ENCODE measurements at places on chromosomes 5 and 9.

DNA sequence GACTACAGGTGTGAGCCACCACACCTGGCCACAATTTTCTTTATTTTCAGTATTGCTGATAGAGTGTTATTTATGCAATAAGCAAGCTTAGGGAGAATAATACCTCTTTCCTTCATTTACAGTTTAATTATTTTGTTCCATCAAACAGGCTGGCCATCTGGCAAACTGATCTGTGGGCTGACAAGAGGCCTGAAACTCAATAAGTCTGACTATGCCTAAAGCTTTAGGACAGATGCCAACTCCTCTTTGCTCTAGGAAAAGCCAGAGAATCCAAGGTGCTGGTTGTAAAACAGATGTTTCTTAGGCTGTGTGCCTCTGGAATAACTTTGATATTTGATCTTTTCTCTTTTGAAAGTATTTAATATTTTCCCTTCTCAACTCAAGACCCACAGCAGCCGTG lies 98.4 kb downstream of the TARS1 start:
- no peak for DNase-seq

DNA sequence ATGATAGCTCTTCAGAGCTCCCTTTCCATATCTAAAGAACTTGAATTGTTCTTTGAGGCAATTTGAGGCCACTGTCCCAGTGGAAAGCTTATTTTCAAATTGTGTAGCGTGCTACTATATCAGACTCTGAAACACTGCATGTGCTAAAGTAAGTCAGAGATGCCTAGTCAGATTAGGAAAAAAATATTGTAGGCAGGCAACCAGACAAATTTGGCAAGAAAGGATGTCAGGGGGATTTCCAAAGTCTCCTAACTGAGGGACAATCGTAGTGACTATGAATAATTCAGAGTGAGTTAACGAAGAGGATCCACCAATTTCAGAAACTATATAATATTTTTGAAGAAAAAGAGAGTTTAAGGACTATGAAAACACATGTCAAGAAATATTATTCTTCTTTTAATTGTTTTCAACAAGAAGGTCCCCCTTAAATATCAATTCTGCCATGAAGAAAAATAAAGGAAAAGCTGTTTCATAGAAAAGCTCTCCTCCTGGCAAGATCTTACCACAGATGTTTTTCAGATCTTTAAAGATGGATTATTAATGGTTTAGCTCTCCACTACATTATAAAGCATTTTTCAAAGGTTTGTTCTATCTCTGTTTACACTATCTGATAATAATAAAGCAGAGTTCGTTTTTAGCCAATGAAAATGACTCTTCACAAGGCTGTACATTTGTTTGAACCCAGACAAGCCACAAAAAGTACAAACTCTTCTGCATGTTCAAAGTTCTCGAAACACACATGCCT lies 273.5 kb upstream of the PTGER4 start:
- DNase-seq: no peak

- no peak for DNase-seq
Observed at GRCh38 chr9:2787065-2787464, 56.8 kb downstream of the PUM3 start.

DNA sequence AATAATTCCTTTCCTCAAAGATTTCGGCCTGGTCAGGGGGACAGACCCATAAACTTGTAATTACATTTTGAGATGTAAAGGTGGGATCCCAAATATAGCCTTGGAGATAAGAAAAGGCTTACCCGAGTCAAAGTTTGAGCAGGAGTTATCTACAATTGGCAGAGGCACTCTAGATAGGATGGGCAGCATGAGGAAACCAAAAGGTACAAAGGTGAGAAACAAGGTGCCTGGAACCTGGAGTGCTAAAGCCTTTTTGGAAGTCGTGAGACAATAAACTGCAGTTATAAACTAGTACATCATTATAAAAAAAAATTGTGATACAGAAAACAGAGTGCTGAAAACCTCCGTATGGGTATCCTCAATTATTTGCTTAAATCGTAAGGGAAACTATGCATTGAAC lies 212.4 kb downstream of the EFNA5 start:
- no peak for DNase-seq

- no peak for DNase-seq
Observed at GRCh38 chr5:91357012-91357634, 26.0 kb downstream of the ARRDC3 start.

GRCh38 chr9:93058355-93059010 lies at the start of gene SUSD3:
SUSD3 (plus strand) TSS chr9:93058701; CDS start chr9:93058743, 42 bp downstream.
- peak; percentile 12 for DNase-seq

DNA sequence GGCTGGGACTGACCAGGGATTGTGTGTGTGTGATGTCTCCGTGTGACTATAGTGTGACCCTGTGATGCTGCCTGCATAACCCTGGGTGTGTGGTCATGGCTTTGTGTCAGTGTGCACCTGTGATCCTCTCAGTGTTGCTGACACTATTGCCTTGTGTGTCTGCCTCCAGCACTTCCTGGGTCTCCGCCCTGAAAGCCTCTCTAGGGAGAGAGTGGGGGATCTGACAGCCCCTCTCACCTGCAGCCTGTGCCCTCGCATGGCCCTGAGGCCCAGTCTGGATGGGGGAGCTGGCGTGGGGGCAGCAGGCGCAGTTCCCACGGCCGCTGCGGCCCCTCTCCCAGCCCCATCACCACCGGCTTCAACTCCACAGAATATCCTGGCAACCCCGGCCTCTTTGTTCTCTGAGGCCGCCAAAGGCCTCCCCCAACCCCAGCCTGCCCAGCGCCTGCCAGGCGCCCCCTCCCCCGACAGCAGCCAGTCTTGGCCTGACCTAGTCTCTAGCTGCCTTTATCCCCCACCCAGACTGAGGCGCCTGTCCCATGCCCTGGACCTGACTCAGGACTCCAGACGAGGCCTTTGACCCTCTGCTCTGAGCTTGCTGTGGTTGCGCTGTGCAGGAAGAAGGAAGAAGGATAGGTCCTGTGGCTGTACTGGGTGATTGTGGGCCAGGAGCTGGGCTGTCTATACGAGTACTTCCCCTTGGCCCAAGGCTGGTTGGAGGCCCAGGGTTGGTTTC lies 38.7 kb downstream of the CXXC5 start:
- no peak for DNase-seq

- no peak for DNase-seq
Observed at GRCh38 chr9:19662213-19662612, 126.6 kb downstream of the SLC24A2 start.

DNA sequence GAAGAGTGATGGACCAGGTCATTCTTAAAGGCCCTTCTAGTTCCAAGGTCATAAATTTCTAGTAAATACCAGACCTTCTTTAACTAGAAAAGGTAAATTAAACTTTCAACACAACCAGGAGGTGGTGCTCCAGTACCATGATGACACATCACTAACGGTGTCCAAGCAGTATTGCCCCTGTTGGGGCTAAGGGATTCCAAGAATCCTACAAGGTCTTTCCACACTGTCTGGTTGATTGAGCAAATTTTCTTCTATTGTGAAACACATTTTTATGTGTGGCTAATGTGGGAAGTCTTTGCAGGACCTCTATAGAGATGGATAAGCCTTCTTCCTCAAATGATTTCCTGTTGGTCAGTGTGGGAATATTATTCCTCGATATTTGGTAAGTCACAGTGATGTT lies 459.6 kb upstream of the PAPPA start:
- no peak for DNase-seq

- DNase-seq: no peak
Observed at GRCh38 chr9:17832812-17833211, 253.9 kb downstream of the SH3GL2 start.

GRCh38 chr5:39700523-39700922 lies 275.7 kb upstream of the DAB2 start:
- DNase-seq: no peak

- no peak for DNase-seq
Observed at GRCh38 chr5:7426284-7426683, 30.3 kb downstream of the ADCY2 start.

DNA sequence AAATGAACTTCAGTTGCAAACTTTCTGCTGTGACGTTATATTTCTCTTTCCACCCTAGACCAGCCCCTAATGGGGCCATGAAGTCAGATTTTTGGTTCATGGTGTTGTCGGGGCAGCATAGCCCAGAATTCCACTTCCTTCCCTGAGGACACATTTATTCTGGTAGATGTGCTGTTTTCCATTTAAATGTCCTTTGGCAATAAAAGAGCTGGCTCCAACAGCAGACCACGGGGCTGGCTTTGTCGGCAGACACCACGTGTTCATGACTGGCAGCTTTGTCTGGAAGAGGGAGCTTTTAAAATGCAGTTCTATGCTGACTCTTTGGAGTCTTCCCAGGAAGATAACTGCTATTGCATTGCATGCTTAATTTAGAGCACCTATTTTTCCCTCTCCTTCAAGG lies 17.6 kb upstream of the LCP2 start:
- DNase-seq: peak; percentile 22

DNA sequence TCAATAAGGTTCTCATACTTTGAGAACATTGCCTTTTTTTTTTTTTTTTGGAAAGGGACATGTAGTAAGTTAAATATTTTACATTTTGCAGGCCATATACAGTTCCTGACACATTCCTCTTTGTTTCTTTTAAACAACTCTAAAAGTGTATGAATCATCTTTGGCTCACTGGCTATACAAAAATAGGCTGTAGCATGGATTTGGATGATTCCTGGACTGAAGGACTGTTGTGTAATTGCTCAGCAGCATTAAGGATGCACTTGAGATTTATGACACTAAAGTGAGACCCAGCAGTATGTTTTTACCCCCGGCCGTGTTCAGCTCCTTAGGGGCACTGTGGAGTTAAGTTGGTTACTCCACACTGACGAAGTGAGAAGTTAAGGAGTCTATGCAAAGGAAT lies 41.3 kb downstream of the VPS13A start:
- peak; percentile 3 for DNase-seq

DNA sequence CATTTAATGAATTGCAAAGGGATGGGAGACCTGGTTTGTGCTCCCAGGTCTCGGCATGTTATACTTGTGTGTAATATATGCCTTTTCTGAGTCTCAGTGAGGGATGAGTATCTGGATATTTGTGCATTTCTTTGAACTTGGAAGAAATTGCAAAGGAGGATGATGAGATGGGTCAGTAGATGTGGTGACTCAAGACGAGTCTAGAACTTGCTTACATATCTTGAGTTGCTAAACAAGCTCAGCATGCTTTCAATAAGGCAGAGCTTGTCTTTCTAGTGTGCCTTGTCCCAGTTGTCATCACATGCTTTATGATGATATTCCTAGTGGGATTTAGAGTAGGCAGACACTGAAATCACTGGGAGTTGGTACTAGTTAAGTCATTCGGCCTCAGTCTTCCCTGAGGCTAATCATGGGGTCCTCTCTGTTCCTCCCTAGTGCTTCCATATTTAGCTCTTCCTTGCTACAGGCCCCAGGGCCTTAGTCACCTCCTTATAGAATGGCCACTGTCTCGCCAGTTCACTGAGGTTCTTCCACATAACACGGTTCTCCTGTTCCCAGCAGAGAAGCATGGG lies 222.3 kb downstream of the ARRDC3 start:
- no peak for DNase-seq

DNA sequence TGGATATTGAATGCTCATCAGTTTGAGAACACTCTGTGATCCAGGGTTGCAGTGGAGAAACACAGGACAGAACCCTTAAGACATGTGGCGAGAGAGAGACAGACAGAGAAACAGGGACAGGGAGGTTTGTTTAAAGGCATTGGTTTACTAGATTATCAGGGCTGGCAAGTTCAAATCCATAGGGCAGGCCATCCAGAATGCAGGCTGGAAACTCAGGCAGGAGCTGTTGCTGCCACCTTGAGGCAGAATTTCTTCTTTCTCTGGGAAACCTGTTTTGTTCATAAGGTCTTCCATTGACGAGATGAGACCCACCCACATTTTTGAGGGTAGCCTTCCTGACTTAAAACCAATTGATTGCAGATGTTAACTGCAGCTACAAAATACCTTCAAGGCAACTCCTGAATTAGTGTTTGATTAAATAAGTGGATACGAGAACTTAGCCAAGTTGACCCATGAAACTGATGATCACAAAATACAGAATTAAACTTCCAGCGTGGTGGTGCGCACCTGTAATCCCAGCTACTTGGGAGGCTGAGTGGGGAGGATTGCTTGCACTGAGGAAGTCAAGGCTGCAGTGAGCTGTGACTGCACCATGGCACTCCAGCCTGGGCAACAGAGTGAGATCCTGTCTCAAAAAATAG lies 55.9 kb downstream of the NSUN2 start:
- DNase-seq: peak; percentile 79

GRCh38 chr9:121885345-121885901 lies 207.7 kb downstream of the TTLL11 start:
- no peak for DNase-seq

DNA sequence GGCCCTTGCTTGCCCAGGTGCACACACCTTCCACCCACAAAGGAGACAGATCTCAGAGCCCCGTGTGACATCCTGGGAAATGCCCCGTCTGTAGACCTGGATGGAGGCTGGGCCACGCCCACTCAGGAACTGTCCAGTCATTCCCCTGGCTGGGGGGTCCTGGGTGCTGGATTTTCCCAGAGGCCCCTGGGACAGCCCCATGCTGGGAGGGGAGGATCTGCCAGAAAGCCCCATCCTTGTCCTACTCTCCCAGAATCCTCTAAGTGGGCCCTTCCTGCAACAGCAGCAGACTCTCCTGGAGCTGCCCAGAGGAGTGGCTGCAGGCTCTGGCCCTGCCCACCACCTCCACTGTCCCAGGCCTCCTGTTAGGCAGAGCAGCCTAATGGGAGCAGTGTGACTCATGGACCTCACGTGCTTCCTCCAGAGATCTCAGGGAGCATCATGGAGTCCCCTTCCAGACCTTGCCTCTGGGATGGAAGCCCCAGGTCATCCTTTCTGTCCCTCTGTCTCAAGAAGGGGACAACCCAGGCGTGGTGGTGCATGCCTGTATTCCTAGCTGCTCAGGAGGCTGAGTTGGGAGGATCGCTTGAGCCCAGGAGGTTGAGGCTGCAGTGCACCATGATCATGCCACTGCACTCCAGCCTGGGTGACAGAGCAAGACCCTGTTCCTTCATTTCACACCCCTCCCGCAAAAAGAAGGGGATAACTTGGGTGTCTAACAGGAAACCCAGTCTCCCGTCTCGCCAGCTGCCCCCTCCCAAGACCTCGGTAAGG lies 51.7 kb downstream of the JADE2 start:
- DNase-seq: peak; percentile 87
